ENCODE measurements at places on chromosomes 1 and 21.

GRCh38 chr1:234597894-234598293 lies 12.1 kb downstream of the IRF2BP2 start:
- no peak for DNase-seq

- DNase-seq, result no peak
Measured at GRCh38 chr1:154998201-154998780, 4.3 kb upstream of the ZBTB7B start.

- DNase-seq, result no peak
Measured at GRCh38 chr1:242629396-242629795, 104.9 kb upstream of the PLD5 start.

DNA sequence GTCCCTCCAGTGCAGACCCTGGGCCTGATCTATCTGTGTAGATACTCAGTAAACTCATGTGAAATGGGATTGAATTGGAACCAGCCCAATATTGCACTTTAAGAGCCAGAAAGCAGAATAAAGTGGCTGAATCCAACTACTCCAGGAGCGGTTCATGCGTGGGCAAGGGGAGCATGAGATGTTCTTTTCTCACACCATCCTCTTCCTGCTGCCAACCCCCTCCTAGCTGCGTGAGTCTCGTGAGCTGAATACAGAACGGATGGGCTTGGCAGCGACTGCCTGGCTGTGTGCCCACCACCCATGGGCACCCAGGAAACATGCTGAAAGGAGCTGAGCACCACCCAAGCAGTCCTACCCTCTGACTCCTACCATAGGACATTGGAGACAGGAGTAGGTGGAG lies 128.3 kb downstream of the ELAVL4 start:
- no peak for DNase-seq

DNA sequence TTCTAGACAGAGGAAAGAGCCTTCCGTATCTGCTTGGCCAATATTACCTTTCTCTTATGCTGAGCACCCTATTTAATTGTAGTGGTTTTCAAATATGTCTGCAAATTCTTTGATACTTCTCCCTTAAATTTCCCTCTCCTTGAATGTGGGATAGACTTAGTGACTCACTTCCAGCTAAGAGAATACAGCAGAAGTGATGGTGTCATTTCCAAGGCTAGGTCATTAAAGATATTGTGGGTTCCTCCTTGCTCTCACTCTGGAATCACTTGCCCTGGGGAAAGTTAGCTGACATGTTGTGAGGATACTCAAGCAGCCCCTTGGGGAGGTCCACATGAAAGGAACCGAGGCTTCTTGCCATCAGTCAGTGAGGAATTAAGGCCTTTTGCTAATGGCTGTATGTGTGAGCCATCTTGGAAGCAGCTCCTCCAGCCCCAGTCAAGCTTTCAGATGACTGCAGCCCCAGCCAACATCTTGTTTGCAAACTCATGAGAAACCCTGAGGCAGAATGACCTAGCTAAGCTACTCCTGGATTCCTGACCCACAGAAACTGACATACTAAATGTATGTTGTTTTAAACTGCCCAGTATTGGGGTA lies 8.1 kb upstream of the CITED4 start:
- no peak for DNase-seq

- DNase-seq, result no peak
Measured at GRCh38 chr1:59709333-59709732, 105.4 kb upstream of the HOOK1 start.

DNA sequence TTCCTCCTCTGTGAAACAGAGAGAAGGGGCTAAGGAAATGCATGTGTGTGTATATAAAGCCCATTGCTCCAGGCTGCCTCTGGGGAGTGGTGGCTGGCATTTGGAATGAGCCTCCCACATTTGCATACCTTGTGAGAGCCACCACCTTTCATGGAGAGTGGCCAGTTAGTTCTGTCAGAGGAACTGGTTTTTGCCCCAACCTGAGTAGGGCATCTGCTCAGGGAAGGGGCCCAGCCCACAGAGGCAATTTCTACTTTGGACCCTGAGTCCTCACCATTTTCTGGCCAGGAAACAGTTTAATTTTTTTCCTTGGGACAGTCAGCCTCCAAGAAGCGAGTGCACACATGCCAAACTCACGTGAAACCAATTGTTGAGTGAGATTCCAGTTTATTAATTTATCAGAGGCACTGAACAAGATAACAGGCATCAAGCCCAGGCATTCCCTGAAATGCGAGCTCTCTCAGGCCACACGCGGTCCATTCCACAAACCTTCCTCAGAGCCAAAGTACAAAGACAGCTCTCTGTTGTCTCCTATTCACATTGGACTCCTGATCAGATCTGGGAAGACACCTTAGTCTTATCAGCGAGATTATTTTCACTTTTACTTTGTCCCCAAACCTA lies 1.0 kb upstream of the SLC6A9 start:
- no peak for DNase-seq

Measured in AG08396 (cell line).